ENCODE measurements at places on chromosomes 1 and 21. TPM values are rescaled to one million over a fixed set of nuclear protein-coding genes. Genes with fewer than 3 reads are reported as not detected.

The CACHD1 gene
- total RNA-seq = 5.1 TPM

The CCDC185 gene
- not detected for total RNA-seq

The PROK1 gene
- not detected for total RNA-seq

The CFH gene
- 145 TPM for total RNA-seq

The TADA1 gene
- 11.6 TPM for total RNA-seq

The CHRM3 gene
- total RNA-seq = 0.29 TPM

The FMO4 gene
- 8.5 TPM for total RNA-seq

The DCDC2B gene
- not detected for total RNA-seq

The OR2L5 gene
- total RNA-seq = not detected

The RHD gene
- total RNA-seq = not detected

The ADGRB2 gene
- 7.4 TPM for total RNA-seq

The CD1E gene
- not detected for total RNA-seq

The AXDND1 gene
- under 0.01 TPM for total RNA-seq

The PTPRF gene
- 13.0 TPM for total RNA-seq

The CD48 gene
- total RNA-seq = not detected

The EDARADD gene
- 1.4 TPM for total RNA-seq

The RGS7 gene
- 0.59 TPM for total RNA-seq

DNA sequence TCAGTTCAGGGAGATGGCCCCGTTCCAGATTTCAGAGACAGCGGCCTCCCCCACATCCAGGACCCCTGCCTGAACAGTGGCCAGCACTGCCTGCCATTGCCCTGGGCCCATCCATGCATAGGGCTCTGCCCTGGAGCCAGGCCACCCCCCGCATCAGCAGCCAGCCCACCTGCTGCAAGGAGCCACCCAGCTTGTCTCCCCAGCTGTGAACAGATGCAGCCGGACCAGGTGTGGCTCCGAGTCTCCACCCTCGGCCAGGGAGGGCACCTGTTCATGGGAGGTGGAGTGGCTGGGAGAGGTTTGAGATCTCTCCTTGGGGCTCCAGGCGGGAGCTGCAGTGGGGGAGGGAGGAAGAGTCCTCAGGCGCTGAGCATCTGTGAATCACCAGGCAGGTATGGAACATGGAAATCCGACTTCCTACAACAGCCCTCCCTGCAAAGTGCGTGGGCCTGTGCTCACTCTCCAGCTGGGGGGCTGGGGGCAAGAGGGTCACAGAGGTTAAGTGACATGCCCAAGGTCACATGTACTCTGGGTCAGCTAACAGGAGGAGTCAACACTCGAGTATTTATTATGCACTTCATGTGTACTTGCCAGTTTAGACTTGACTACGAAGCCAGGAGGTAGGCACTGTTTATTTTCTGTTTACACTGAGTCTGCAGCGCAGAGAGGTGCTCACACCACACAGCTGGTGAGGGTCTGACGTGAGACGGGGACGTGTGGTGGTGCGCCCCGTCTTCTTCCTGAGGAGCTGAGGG is 4.8 kb upstream of the HES5 start:
- H3K27ac ChIP-seq = no peak overlapping the region
- peaks cover 7% of the 10 kb centered on the region for H3K4me1 ChIP-seq
- peaks cover 17% of the 10 kb centered on the region for H3K27me3 ChIP-seq
- H3K36me3 ChIP-seq = no peaks in the 10 kb centered on the region

- no peak overlapping the region for H3K4me3 ChIP-seq
- peaks cover 1% of the 10 kb centered on the region for H3K27me3 ChIP-seq
- no peaks in the 10 kb centered on the region for H3K4me1 ChIP-seq
- DNase-seq = peak; percentile 61
- H3K27ac ChIP-seq = no peak overlapping the region
Measured at GRCh38 chr1:117641536-117641935, 35.7 kb downstream of the TENT5C start.

DNA sequence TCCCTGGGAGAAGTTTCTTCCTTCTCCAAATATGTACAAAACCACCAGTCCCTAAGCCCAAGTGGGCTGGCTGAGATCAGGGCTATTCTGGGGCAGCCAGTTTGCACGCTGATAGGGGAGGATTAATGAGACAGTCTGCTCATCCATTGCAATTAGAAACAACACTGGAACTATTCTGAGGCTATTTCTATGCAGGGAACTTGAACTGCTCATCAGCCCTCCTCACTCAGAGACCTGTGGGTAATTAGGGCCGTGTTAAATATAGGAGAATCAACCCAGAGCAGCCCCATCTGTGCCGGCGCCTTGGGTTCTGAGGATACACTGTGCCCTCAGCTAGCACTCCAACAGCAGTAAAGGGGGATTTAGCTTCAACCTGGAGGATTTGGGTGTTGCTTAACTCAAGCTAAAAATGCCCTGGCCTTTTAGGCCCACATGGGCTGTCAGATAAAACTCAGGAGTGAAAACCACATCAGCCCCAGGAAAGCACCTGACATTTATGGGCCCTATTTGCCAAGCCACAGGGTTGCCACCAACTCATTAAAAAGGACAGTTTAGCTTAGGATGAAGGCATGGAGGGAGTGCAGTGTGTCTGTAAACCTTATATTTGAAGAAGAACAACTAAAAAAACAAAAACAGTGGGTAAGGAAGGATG is 53.9 kb downstream of the DUSP10 start:
- H3K4me3 ChIP-seq = no peak overlapping the region
- no peak overlapping the region for H3K27ac ChIP-seq
- H3K36me3 ChIP-seq = no peaks in the 10 kb centered on the region
- H3K4me1 ChIP-seq = peaks cover 3% of the 10 kb centered on the region
- H3K27me3 ChIP-seq = no peaks in the 10 kb centered on the region

GRCh38 chr1:14955976-14956375 is 197.6 kb upstream of the TMEM51 start:
- no peak overlapping the region for H3K27ac ChIP-seq
- no peaks in the 10 kb centered on the region for H3K4me1 ChIP-seq
- no peaks in the 10 kb centered on the region for H3K27me3 ChIP-seq
- DNase-seq = no peak
- H3K4me3 ChIP-seq = no peak overlapping the region

- peak overlapping the region; percentile 19 for H3K4me3 ChIP-seq
- no peaks in the 10 kb centered on the region for H3K27me3 ChIP-seq
- H3K36me3 ChIP-seq = peaks cover 4% of the 10 kb centered on the region
- DNase-seq = peak; percentile 50
Measured at GRCh38 chr1:202576816-202577215, 133.4 kb downstream of the SYT2 start.

DNA sequence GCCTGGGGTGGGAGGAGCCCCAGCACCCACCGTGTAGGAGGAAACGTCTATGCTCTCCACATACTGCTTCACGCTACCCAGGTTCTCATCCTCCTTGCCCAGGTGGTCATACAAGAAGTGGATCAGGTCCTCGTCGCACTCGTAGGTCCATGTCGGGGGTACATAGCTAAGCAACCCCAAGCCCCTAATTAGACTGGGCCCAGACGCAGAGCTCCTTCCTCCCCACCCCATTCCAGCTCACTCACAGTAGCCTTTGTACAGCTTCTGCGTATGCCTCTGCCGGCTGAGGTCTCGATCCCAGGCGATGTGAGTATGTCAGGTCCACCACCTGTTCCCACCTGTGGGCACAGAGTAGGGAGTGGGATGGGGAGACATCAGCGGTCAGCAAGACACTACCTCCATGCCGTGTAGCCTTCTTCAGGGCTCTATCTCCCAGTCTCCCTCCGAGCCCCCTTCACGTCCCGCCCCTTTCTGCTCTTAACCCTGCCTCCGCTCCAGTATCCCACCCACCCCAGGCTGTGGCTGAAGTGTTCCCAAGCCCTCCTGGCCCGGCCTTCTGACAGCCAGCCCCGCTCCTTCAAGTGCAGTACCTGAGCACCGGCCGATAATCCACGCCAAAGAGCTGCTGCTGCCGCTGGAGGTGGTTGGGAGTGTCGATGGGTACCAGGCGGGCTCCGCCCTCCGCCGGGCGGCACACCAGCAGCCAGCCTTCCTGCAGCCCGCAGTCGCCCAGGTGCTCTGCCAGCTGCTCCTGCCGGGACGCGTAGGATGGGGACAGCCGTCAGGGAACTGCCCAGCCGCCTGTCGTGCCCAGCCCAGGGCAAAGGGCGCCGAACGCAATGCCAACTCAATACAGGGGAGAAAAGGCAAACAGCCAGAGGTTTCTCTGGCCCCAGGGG is 919 bp downstream of the HECTD3 start:
- H3K4me3 ChIP-seq = peak overlapping the region; percentile 81
- no peaks in the 10 kb centered on the region for H3K27me3 ChIP-seq
- peaks cover 51% of the 10 kb centered on the region for H3K36me3 ChIP-seq
- peak overlapping the region; percentile 41 for H3K27ac ChIP-seq
- peaks cover 33% of the 10 kb centered on the region for H3K4me1 ChIP-seq

- H3K36me3 ChIP-seq = no peaks in the 10 kb centered on the region
- no peaks in the 10 kb centered on the region for H3K27me3 ChIP-seq
- no peak for DNase-seq
- no peaks in the 10 kb centered on the region for H3K4me1 ChIP-seq
Measured at GRCh38 chr1:222843469-222844410, 28.9 kb downstream of the DISP1 start.

- no peaks in the 10 kb centered on the region for H3K4me1 ChIP-seq
- DNase-seq = peak; percentile 68
- H3K27me3 ChIP-seq = no peaks in the 10 kb centered on the region
- H3K27ac ChIP-seq = no peak overlapping the region
Measured at GRCh38 chr1:2837823-2838222, 36.3 kb upstream of the TTC34 start.

DNA sequence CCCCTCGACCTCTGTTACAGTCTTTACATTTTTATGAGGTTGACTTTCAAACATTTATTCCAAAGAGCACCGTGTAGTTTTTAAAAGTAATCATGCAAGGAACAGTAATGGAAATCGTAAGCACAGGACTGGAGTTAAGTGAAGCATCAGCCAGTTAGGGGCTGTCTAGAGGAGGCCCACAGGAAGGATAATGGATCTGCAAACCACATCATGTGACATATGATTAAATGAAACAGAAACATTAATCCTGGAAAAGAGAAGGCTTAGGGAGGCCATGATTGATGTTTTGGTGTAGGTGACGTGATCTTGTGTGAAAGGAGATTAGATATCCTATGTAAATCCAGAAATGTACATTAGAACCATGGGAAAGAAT is 25.0 kb downstream of the RGS7 start:
- no peak for DNase-seq
- H3K4me3 ChIP-seq = no peak overlapping the region
- no peaks in the 10 kb centered on the region for H3K36me3 ChIP-seq
- H3K27me3 ChIP-seq = no peaks in the 10 kb centered on the region
- H3K27ac ChIP-seq = no peak overlapping the region

DNA sequence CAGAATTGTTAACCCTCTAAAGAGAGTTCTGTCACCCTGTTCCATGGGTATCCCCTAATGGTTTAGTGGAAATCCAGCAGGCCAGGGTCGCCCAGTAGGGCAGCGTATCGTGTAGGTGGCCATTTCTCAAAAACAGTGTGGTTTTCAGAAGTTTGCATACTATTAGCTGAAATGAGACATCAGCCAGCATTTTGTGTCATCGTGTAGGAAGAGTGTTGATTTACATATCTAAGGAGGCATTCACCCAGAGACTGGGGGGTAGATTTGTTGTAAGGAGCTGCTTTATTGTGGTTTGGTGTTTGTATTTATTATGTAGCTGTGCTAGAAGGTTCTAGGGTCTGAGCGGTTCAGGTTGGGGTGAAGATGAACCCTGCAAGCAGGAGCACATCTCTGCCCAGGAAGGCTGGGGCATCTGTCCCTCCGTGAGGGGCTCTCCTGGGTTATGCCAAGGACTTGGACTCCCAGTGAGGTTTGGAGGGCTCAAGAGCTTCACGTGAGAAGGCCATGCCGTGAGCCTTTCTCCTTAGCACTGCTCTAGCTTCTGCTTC is 174.4 kb downstream of the PGBD5 start:
- no peaks in the 10 kb centered on the region for H3K4me1 ChIP-seq
- peaks cover 55% of the 10 kb centered on the region for H3K36me3 ChIP-seq
- no peak overlapping the region for H3K4me3 ChIP-seq
- no peak for DNase-seq
- H3K27me3 ChIP-seq = no peaks in the 10 kb centered on the region

DNA sequence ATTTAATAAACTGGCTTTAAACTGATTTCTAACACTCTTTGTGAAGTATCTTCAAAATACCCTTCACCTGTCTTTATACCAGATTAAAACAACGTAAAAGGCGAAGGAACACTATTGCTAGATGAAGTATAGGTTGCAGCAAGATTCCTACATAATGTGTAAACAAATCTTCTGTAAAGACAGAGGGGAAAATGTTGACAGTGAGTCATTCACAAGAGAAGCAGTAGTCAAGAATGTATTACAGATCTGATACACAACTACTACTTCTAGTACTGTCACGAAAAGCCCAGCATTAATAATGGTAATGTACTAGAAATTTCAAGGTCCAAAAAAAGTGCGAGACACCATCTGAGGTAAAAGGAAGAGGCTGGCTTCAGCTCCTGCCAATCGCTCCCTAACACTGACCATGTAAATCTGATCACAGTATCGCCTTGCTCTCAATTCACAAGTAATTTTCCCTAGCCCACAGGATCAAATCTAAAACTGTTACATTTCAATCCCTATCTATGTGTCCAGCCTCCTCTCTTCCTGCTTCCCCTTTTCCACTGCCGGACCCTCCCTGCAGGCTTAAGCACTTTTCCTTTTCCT is 290.4 kb downstream of the AKT3 start:
- no peak for DNase-seq
- peak overlapping the region; percentile 20 for H3K27ac ChIP-seq
- H3K4me1 ChIP-seq = peaks cover 6% of the 10 kb centered on the region
- H3K4me3 ChIP-seq = no peak overlapping the region
- no peaks in the 10 kb centered on the region for H3K27me3 ChIP-seq

DNA sequence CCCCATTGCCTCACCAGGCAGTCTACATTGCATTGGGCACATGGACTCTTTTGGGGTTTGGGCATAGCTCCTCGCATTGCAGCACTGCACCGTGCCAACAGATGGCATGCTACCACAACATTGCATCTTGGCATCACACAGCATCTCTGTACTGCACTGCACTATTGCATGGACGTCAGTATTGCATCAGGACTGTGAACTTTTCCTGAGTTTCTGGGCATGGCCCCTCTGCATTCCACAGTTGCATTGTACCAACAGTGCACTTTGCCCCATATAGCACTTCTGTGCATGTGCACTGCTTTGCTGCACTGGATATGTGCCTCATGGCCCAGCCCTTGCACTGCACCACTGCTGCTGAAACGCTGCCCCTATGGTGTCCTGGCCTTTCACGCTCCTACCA is 9.6 kb downstream of the PTPRU start:
- no peaks in the 10 kb centered on the region for H3K36me3 ChIP-seq
- no peak overlapping the region for H3K4me3 ChIP-seq
- H3K27me3 ChIP-seq = no peaks in the 10 kb centered on the region
- H3K27ac ChIP-seq = no peak overlapping the region

- no peak for DNase-seq
- H3K27ac ChIP-seq = no peak overlapping the region
- no peak overlapping the region for H3K4me3 ChIP-seq
- no peaks in the 10 kb centered on the region for H3K4me1 ChIP-seq
Measured at GRCh38 chr1:192476802-192477298, 98.7 kb upstream of the RGS1 start.

DNA sequence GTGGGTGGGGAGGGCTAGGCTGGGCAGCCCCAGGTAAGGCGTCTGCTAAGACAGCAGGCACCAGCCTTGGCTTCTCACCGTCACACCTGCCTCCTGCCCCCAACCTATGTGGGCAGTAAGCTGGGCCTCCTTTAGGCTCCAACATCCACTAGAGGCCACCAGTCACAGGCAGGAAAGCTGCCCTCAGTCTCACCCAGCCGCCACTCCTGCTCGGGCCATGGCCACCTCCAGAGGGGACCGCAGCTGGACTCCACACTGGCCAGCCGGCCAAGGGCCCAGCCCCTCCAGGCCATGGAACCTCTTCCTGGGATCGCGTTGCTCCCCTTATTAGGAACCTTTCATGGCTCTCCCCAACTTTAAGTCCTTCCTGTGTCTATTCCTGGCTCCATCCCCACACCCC is 74.5 kb downstream of the MRPL37 start:
- H3K4me3 ChIP-seq = no peak overlapping the region
- H3K36me3 ChIP-seq = no peaks in the 10 kb centered on the region
- peak overlapping the region; percentile 81 for H3K27ac ChIP-seq
